Germinal center (tissue), 1 donor: ENCODE measurements at places on chromosomes 12 and 14.

DNA sequence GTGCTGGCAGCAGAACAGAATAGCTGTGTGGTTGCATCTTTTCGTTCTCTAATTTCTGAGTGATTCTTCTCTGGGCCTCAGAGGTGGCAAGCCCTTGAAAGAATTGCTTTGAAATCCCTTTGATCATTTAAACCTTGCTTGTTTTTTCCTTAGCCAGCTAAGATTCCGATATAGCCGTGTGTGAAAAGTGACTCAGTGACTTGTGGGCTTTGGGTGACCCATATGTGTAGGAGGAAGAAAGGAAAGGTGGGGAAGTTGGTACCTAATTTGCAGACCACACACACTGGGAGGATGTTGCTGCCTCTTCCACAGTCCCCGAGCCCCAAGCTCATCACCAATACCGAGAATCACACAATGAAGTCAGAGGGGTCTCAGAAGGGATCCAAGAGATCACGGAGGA, 18.8 kb downstream of the SLC24A4 start:
- DNase-seq: no peak

GRCh38 chr14:71574976-71575375, 357.3 kb upstream of the RGS6 start:
- no peak for DNase-seq

- no peak for DNase-seq
Measured at GRCh38 chr14:90778571-90779255, 37.5 kb downstream of the TTC7B start.

GRCh38 chr12:37543131-37543965, 773.2 kb upstream of the ALG10B start:
- DNase-seq: no peak

DNA sequence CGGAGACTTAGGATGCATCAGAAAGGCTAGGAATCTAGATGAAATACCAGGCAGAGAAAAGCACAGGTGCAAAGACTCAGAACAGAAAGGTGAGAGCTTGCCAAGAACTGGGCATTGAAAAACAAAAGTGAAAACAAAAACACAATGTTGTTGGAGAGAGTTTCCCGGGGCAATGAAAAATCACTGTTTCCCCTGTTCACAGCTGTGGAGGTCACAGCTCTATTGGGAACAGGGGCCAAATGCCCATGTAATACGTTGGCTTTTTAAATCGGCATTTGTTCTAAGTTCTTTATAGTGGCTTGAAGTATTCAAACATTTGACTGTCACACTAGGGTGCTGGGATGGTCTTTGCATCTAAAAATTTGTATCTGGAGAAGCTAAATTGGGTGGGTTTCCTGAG, 108.3 kb downstream of the SLC15A4 start:
- DNase-seq: no peak

GRCh38 chr14:91143862-91144261, 30.0 kb downstream of the DGLUCY start:
- DNase-seq: no peak
